ENCODE measurements at places on chromosomes 16 and 17.

- DNase-seq, result no peak
These were observed 58.7 kb downstream of the PITPNC1 start for GRCh38 chr17:67435786-67436185.

GRCh38 chr17:28267720-28268609 is 51.0 kb upstream of the TMEM97 start:
- no peak for DNase-seq

DNA sequence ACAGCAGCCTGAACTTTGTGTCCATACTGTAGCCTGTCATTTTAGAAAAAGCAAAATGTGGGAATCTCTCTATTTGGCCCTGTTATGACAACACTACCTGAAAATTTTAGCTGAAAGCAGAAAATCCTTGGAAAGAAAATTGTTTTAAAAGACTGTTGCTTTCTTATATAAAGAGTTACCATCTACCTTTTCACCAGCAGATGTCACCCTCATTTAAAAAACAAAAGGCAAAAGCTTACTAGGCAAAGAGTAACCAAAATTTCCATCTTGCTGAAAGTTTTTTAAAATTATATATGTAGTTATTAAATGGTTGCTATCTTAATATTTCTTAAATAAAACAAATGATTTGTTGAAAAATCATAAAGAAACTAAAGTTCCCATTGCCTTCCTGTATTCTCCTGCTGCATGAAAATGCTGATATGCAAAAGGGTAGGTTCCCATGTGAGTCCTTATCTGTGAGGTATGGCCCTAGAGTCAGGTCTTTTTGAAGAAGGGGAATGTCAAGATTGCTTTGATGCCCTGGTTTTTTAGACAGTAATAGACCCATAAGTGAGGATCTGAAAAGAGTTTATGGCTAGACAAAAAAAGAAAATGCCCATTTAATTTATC is 61.0 kb downstream of the TNRC6C start:
- DNase-seq, result no peak

DNA sequence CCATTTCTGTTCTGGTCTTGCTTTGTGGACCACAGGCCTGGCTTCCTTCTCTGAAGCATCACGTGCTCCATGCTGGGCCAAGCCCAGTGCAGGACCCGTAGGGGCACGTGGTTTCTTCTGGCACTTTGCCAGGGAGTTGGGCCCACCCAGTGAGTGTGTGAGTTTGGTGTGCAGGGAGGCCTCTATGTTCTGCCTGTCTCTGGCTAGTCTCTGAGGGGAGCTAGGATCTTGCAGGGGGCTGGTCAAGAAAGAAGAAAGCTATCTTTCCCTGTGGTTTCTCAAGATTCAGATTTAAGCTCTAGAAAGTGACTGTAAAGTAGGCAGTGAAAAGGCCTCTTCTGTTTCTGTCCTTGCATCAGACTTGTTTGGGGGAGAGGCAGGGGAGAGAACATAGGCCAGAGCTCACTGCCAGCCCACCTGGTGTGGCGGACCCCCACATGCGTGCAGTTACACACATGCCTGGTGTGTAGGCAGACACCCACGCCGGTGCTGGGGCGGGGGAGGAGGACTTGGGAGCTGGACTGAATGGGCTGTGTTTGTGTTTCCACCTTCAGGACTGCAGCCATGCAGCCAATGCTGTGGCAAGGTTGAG is 11.8 kb downstream of the LASP1 start:
- DNase-seq, result no peak

- peak; percentile 50 for DNase-seq
These were observed 36.0 kb downstream of the CHD9 start for GRCh38 chr16:53090591-53091411.

- DNase-seq, result no peak
These were observed 141.7 kb upstream of the ANKFN1 start for GRCh38 chr17:56011406-56012131.

- DNase-seq, result no peak
These were observed 10.9 kb downstream of the LDAF1 start for GRCh38 chr16:21169249-21169981.

DNA sequence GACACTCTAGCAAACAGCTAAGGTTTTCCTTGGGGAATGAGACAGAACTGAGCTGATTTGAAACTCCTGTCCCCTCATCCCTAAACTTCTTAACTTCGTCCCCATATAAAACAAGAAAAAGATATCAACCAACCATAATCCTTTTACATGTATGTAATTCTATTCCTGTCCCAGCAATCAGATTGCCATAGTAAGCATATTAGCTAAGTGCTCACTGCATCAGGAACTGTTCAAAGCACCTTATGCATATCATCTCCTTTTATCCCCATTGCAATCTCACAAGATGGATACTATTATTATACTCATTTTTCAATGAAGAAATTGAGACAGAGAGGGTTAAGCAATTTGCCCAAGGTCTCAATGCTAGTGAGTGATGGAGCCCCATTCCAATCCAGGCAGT is 6.8 kb downstream of the KIF18B start:
- no peak for DNase-seq

DNA sequence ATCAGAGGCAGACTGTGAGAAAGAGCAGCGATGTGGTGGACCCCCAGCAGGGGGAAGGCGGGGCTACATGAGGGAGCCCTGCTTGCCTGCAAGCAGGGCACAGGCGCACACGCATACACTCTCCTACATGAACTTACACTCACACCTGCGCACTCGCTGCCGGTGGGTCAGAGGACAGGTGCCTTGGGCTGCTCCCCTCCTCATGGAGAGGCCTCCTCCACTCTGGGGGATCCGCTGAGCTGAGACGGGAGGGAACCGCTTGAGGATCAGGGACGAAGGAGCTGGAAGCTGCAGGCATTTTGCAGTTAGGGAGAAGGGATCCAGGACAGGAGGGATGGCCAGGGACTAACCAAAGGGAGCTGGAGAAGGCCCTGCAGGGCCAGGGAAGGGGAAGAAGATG is 14.2 kb downstream of the OSBPL7 start:
- no peak for DNase-seq

GRCh38 chr17:69335058-69335457 is 8.1 kb upstream of the ABCA5 start:
- DNase-seq, result no peak

- DNase-seq, result no peak
These were observed 17.9 kb upstream of the AKAP1 start for GRCh38 chr17:57067162-57067561.

DNA sequence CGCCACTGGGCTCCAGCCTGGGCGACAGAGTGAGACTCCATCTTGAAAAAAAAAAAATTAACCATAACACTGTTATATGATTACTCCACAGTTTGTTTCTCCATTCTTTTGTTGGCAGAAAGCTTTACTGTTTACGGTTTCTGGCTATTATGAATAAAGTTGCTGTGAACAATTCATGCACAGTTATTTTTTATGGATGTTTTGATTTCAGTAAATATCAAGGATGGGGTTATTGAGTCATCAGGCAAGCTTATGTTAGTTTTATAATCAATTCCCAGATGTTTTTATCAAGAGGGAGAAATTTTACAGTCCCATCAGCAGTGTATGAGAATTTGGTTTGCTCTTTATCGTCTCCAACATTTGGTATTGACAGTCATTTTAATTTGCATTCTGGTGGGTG is 67.9 kb downstream of the TAOK1 start:
- no peak for DNase-seq

DNA sequence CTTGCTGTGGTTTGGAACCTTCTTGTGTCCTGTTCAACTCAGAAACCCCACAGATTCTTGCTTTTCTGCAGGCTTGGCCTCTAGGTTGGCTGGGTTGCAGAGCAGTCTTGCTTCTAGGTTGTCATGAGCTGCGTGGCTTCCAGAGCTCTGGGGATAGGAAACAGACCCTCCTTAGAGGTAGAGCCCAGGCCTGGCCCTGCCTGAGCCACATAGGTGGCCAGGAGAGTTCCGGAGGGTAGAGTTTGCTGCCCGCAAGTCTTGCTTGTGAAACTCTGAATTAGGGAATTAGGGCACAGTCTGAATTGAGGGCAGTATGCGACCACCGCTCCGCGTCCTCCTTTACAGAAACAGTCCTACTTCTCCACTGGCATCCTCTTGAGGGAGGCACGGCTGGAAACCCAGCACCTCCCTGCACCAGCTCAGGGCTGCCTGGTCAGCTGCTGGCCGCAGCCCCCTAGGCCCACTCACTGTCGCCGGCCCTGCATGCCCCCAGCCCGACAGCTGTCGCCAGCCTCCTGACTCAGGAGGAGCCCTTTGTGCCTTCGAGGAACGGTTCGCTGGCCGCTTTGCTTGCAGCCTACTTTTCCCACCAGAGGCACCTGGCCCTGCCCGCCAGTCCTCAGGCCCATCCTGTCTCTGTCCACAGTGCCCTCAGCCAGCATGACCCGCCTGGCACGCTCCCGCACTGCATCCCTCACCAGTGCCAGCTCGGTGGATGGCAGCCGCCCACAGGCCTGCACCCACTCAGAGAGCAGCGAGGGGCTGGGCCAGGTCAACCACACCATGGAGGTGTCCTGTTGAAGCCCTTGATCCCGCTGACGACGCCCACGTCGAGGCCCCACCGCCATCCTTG is 4.3 kb upstream of the SETD6 start:
- no peak for DNase-seq

GRCh38 chr17:5825717-5826330 is 241.5 kb upstream of the NLRP1 start:
- DNase-seq, result no peak

DNA sequence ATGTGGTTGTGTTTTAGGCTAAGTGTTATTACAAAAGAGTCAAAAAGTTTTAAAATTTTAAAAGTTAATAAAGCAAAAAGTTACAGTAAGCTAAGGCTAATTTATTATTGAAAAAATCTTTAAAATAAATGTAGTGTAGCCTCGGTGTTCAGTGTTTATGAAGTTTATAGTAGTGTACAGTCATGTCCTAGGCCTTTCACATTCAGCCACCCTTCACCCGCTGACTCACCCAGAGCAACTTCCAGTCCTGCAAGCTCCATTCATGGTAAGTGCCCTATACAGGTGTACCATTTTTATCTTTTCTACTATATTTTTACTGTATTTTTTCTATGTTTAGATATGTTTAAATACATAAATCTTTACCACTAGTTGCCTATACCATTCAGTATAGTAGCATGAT is 98.5 kb upstream of the RPRML start:
- no peak for DNase-seq

DNA sequence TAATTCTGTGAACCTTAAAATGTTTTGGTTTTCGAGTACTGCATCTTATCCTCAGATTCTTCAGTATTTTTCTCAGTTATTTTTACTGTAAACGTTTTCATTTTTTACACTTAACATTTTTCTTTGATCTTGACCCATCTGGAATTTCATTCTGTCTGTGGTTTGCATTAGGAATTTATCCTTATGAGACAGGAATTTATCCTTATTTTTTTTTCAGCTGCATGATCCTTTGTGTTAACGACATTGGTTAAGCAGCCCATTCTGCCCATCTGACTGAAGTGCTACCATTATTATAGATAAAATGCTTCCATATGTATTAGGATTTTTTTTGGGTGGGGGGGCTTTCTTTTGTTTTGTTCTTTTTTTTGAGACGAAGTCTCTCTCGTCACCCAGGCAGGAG is 41.0 kb downstream of the SNX29 start:
- DNase-seq, result no peak

- no peak for DNase-seq
These were observed 838 bp upstream of the TMEM97 start for GRCh38 chr17:28317966-28318758.

- no peak for DNase-seq
These were observed 40.0 kb upstream of the IL21R start for GRCh38 chr16:27361987-27362386.

DNA sequence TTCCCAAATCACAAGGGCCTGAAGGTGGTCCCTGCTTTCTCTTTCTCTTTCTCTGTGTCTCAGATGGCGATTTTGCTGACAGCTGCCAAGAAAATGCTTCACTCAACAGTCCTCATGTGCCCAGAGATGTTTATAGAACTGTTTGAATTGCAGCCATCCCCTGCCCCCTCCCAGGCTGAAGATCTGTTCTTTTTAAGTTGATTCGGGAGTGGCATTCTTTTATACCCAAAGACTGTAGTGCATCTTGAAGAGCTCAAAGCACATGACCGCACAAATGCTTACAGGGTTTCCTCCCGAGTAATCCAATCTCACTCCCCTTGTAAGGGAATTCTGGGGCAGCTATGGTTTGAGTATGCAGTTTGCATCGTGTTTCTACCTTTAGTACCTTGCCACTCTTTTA is 75.7 kb downstream of the SEC14L1 start:
- no peak for DNase-seq

- no peak for DNase-seq
These were observed 45.4 kb upstream of the ARL4D start for GRCh38 chr17:43353393-43353792.

DNA sequence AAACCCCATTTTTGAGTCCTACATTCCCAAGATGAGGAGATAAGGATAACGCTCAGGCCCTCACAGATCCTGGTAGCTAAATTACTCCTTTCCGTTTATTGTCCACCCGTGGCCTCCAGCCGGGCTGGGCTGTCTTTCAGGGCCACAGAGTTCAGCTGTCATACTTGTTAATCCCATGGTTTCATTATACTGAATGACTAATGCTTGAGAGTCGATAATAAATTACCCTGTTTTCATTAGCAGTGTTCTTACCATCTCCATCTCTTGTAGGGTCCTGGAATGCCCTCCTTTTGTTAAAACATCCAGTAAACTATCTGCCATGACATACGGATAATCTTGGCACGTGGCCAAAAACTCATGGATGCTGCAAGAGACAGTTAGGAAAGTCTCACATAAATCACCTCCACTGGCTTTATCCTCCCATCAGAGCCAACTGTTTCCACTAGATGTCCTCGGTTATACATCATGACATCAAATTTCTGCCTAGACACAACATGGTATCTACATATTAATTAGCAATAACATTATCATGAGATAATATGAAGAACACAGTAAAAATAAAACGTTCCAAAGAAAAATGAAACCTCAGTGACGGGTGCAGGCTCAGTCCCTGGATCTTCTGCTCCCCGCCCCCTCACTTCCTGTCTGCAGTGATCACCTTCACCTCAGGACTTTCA is 45.3 kb downstream of the BRD7 start:
- DNase-seq, result no peak

- DNase-seq, result peak; percentile 2
These were observed 42.7 kb downstream of the NT5M start for GRCh38 chr17:17345686-17346427.

DNA sequence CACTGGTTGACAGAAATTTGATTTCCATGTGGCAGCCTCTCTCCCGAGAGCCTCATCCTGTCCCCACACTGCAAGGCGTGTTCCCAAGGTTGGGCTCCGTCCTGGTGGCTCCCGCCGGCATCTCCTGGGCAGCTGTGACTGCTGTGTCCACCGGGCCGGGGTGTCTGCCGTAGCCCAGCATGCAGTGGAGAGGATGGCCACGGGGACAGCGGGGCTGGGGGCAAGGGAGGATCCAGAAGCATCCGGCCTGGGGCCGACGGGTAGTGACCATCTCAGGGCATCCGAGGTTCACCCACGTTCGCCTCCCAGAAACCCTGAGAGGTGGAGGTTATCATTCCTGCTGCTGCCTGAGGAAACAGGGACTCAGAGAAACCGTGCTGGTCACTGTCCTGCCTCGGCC is 7.3 kb upstream of the RAB40B start:
- no peak for DNase-seq

GRCh38 chr17:67311575-67311974 is 54.8 kb downstream of the PSMD12 start:
- DNase-seq, result no peak

All from omental fat pad (tissue), 4 donors.